ENCODE measurements at places on chromosomes 5 and 9.
A peak's percentile ranks its signal among the peaks of the same experiment; 100 is the strongest.

DNA sequence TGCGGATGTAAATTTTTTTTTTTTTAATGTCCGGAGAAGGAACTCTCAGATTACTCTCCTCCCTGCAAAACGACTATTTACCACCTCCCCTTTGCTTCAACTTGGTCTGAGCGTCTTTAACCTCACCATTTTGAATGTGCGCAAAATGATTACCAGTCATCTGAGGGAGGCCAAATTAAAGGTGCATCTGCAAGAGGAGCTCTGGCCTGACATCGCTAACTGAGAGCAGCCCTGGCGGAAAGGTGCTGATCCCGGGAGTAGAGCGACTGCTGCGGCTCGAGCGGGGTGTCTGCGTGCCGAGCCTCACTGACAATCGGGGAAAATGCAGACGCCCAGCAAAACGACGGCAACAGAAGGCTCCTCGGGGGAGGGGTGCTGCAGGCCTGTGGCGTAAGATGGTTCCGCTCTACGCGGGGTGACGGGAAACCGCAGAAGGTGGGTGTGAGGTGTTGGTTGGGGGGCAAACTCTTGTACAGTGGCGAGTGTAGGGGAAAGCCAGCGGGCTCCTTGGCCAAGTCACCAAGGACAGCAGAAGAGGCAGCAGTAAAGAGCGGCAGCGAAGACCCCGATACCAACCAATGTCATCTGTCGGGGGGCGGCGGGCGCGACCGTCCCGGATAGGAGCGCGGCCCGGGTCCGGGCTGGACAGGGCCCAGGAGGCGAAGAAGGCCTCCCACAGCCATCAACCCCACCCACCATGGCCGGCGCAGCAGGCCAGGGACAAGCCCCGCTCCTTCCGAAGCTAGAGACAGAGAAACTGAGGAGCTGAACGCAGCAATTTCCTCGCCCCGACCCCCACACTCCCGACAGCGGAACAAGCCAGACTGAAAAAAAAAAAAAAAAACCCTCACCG is 557 bp downstream of the PJA2 start:
- DNase-seq: peak; percentile 69

DNA sequence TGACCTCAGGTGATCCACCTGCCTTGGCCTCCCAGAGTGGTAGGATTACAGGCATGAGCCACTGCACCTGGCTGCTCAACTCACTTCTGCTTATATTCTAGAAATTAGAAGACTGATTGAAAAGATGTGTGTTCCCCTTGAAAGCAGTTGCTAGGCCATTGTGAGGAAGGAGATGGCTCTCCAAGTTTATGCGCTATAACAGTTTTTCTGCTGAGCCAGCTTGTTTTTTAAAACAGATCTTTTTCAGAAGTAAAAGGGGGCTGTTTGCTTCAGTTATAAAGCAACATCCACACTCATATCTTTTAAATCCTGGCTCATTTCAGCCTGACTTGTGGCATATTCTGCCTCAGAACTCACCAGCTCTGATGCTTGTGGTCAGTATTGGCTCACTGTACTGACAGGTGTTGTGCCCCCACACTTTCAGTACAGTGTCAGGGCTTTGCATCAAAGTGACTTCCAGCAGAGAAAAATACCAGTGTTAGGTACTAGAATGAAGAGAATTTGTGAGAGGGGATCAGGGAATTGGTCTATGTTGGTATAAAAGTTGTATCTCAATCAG is 49.4 kb downstream of the NUP214 start:
- DNase-seq: no peak

GRCh38 chr9:89664896-89665329 is 60.1 kb downstream of the GADD45G start:
- no peak for DNase-seq

DNA sequence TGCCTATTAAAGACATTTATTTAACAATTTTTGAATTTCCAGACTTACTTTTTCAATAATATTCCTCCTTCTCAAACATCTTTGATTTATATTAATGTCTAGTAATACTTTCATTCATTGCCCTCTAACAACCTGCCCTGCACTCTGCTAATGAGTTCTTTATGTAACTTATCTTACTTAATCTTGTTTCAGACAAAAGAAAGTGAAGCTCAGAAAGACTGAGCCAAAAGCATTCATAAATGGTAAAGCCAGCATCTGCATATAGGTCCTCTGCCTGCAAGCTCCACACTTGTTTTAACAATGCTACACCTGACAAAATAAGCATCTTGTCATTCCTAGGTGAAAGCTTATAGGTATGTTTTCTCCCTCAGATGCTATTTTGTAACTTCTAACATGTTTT is 2.4 kb upstream of the TNPO1 start:
- no peak for DNase-seq

DNA sequence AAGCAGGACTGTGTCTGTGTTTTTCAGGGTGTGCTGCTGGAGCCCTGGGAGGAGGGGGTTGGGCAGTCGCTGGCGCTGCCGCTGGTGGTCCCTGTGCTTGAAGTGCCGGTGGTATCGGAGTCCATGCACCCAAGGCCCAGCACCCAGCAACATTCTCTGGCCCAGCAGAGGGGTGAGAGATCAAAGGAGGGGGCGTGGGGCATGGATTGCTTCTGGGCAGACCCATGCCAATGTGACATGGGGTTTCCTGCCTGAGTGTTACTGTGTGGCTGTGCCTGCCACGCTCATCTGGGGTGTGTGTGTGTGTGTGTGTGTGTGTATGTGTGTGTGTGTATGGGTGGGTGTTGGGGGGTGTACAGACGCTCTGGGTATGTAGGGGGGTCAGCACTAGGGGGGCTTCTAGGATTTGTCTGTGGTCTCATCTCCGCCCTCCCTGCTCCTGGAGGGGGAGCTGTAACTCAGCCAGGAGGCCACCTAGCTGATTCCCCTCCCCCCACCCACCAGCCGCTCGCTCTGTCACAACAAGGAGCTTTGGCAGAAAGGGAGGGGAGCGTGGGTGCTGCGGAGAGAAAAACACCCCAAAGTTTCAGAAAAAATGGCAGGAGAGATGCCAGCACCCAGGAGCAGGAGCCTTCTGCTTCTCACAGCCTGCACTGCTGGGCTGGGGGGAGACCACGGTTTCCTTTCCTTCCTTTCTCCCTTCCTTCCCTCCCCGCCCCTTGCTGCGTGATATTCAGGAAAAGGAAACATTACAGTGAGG is 35.9 kb upstream of the HSPA9 start:
- no peak for DNase-seq

DNA sequence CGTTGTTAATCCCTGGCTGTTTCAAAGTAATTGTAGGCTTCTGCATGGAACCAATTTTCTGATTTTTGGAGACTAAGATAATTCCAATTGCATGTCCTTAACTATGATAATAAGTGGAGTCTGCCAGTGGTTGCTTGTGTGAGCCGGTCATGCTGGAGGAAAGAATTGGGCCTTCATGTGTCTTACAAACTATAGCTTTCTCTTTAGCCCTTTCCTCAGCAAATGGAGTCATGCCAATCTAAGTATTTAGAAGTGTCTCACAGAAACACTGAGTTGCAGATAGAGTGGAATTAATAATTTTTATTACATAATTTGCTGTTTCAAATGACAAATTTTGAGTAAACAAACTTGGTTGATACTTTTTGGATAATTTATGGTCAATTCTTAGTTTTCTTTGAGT is 200.4 kb downstream of the FBXL7 start:
- DNase-seq: no peak

DNA sequence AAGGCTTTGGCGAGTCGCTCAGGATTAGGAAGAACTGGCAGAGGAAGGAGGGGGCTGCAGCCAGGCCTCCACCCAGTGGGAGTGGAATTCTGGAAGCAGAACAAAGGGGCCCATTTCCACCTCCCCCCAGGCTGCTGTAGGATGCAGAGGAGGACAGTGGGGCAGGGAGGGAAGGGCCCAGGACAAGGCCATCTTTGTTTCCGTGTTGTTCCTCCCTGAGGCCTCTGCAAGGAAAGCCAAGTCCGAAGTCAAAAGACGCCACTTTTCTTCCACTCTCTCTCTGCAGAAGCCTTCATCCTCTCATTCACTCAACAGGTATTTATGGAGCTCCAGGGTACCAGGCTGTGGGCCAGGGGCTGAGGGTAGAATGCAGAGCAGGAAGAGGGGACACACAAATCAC is 70.7 kb downstream of the ENTREP1 start:
- DNase-seq: no peak

- no peak for DNase-seq
Measured at GRCh38 chr9:120915854-120916470, 10.6 kb downstream of the TRAF1 start.

DNA sequence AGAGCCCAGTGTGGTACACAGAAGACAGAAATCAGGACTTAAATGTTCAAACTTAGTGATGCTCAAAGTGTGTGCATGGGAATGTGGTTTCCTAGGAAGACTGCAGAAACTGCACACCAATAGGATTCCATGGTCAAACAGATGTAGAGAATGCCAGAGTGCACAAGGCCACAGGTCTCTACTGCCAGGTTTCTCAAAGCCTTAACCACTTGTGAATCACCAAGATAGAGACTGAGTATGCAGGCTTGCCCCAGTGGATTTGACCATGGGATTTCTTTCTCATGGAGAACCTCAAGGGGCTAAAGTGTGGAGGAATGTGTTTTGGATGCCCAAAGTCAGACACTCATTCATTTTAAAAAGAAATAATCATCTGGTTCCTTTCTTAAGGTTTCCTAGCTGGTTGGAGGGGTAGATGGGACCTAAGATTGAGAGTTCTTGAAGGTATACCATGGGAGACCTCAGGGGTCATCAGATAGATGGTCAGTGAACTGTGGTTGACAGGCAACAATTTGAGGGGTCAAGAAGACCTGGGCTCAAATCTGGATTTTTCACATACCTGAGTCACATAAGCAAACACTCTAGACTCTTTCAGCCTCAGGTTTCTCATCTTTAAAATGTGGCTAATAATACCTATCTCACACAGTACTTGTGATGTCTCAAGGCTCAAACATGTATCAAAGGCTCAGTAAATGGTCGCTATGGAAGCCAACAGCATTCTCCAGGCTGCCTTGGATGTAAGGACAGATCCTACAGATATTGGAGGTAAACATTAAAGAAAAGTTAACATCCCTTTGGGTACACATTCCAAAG is 81.1 kb downstream of the BOD1 start:
- DNase-seq: no peak

- DNase-seq: no peak
Measured at GRCh38 chr9:119955276-119955675, 586.0 kb upstream of the BRINP1 start.

- no peak for DNase-seq
Measured at GRCh38 chr5:66830636-66831035, 234.4 kb downstream of the MAST4 start.

DNA sequence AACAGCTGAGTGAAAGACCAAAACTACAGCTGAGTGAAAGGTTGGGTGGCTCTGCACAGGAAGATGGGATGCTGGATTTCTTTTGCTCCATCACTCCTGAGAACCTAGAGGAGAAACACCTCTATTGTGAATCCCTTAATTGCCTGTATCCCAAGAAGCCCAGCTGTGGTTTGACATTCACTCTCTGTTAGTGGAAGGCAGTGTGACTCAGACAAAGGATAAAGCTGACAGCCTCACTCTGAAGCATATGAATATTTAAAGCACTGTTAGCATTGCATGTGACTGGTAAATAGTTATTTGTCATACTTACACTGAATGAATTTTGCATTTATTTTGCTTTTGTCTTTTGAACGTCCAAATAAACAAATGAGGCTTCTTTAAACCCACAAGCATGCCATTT is 367.1 kb upstream of the RIOK2 start:
- no peak for DNase-seq

DNA sequence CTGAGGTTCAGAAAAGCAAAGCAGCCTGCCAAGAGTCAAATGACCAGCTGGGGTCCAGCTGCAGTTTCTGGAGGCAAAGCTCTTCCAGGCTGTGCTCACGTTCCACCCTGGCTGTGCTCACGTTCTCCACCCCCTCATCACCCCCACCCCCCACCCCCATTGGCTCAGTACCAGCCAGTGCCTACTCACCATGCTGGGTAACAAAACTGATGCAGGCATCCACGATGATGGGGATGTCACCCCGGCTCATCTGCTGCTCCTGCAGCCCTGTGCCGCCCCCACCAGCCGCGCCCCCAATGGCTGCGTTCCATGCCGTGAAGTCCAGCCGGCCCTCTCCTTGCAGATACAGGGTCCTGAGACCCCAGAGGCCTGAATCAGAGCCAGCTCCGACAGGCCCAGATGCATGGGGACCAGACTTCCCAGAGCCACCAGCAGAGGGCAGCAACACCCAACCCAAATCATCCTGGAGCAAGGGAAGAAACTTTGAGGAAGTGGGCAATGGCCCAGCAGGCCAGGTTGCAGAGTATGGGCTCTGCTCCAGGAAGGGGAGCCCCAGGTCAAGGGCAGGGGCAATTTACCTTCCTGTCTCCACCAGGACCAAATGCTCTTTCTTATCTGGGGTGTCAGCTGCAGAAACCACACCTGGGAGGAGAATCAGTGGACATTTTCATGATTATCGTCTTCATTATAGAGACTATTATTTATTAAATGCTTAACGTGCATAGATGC is 13.7 kb upstream of the FCHSD1 start:
- peak; percentile 38 for DNase-seq

DNA sequence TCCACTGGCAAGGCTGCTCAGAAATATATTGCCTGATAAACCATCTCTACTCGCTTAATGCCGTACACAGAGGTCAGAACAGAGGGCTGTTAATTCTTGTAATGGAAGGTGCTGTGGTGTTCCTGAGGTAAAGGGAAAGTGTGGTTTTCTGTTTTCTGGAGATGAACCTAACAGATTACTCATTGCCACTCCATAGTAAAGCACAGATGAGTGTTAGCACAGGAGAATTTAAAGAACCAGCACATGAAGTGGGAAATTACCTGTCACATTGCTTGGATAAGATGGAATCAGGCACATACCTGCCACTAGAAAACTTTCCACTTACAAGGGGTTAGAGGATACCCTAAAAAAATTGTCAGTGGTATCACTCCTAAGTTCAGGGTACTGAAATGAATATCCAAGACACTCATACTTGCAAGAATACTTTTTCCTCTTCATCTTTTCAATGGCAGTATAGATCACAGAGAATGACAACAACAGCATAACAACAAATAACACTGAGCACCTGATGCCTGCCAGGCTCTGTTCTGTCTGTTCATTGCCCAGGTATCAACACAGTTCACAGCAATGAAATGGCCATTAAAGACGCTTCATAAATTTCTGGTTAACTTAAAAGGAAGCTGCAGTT is 152.9 kb upstream of the GNA14 start:
- DNase-seq: no peak

- DNase-seq: no peak
Measured at GRCh38 chr5:158461240-158461854, 602.4 kb upstream of the CLINT1 start.

DNA sequence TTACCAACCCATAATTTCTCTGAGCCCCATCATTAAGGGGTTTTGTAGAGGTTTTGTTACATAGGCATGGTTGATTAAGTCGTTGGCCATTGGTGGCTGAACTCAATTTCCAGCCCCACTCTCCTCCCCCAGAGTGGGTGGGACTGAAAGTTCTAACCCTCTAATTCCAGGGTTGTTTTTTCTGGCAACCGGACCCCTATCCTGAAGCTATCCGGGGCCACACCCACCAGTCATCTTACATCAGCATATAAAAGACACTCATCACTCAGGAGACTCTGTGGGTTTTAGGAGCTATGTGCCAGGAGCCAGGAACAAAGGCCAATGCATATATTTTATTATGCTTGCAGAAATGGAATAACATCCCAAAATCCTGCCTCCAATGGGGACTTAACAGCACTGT is 186.0 kb downstream of the NXNL2 start:
- DNase-seq: no peak

- DNase-seq: no peak
Measured at GRCh38 chr5:151093476-151093889, 12.6 kb upstream of the TNIP1 start.

- no peak for DNase-seq
Measured at GRCh38 chr5:14551211-14551610, 30.4 kb upstream of the OTULINL start.
